Right hindlimb (tissue), 1 donor: ENCODE measurements at places on chromosomes 11 and 22.
A peak's percentile ranks its signal among the peaks of the same experiment; 100 is the strongest.

DNA sequence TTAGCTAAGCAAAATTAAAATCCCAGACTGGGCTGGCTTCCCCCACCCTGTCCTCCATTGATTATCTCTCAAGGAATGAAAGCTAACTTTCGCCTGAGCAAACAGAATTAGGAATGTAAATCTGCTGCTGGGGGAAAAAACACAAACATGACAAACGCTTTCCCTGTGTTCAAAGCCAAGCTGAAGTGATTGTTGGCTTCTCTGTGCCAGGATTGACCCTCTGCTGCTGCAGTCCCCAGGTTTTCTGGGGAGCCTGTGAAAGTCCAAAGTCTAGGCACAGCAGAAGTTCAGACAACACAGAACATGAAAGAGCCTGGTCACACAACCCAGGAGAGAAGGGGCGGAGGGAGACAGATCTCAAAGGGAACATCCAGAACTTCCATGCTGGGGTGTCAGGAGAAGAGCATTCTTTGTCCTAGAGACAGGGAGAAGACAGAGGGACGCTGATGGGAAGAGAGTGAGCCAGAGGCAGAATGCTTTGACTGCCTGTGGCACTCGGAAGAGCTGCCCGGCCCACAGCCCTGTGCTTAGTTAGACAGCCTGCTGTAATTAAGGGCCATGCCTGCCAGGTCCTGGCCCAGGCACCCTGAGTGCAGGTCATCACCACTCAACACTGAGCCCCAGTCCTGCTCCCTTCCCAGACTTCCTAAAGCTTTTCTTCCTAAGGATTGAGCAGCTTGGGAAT is 6.9 kb downstream of the PATZ1 start:
- no peak for DNase-seq

DNA sequence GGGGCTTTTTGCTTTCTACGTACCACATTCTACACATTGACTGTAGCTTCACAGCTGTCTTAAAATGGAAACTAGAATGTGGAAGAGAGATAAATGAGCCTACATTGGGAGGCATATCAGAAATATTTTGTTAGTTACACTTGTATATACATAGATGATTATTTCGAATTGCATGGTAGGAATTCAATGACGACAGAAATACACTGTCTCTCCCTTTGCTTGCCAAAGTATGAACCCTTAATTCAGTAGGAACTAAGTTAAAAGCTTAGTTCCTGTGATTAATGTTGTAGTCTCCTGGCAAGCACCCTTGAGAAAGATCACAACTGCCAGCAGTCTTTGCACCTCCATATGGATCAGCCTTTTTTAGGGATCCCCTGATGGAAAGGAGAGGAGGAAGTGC is 10.1 kb downstream of the C11orf87 start:
- DNase-seq: no peak

DNA sequence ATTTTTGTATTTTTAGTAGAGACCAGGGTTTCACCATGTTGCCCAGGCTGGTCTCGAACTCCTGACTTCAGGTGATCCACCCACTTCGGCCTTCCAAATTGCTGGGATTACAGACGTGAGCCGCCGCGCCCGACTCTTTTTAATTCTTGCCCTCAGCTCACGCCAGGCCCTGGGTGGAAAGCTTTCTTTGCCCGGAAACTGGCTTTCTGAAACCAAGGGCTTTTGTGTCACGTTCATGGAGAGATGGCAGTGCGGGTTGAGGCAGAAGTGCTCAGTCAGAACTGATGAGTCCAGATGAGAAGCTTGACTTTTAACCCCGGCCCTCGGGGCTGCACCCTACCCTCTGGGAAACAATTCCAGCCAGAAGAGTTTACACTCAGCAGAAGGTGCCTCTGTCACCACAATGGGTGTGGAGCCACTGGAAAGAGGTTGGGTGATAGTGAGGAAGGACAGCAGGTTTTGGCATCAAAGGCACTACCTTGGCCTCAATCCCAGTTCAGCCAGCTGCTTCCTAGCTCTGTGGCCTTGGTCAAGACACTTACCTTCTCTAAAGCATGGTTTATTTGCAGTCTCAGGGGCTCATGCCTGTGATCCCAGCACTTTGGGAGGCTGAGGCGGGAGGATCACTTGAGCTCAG is 890 bp upstream of the ARFGAP3 start:
- DNase-seq: no peak

GRCh38 chr11:128806506-128807261 is 60.4 kb downstream of the KCNJ1 start:
- no peak for DNase-seq

- no peak for DNase-seq
These were observed 21.1 kb upstream of the CSTF3 start for GRCh38 chr11:33182246-33182878.

DNA sequence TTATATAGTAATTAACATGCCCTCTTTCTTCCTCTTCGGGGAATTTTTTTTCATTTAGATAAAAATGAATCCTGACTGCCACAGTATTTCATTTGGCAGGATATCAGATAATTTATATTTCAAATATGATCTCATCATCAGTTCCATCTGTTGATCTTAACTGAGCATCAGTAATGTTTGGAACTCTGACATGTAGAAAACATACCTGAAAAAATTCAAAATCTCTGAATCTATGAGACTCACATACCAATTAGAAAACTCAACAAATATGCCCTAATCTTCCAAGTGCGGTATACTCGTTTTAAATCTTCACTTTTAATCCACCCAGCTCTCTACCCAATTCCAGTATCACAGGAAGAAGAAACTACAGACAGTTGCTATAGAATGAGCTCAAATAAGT is 161.9 kb downstream of the MSANTD4 start:
- no peak for DNase-seq

DNA sequence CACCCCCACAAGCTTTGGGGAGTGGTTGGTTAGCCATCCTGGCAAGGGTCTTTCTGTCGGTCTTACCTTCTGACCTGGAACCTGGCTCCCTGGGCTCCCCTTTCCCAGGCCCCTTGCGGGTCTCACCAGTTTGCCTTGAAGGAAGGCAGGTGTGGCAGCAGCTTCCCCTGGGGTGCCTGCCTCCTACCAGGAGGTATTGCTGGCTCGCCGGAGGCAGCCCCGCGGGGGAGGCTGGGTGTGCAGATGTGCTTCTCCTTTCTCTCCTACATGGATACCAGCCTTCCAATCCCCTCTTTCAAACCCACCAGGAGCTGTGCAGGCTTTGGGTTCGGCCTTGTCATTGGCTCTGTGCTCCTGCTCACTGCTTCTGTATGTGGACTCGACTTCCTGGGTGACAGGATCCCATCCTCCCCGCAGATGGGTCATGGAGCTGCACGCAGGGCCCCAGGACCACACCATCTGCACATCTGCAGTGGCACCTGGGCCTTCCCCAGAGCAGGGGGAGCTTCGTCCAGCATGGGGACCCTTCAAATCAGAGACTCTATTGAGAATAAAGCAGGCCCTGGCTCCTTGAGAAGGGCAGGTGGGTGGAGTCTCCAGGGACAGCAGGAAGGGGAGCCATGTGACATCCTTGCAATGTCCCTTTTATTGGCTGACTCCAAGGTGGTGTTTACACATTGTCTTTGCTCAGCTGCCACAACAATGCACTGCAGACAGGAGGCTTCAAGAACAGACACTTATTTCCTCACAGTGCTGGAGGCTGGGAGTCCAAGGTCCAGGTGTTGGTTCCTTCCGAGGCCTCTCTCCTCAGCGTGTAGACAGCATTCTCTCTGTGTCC is 592.0 kb downstream of the BRD1 start:
- no peak for DNase-seq

- DNase-seq: no peak
These were observed 41.6 kb upstream of the PAK1 start for GRCh38 chr11:77515483-77515882.

- no peak for DNase-seq
These were observed 79.7 kb downstream of the FBLN1 start for GRCh38 chr22:45582236-45582954.

- DNase-seq: no peak
These were observed 42.7 kb downstream of the RTL6 start for GRCh38 chr22:44455151-44455962.

DNA sequence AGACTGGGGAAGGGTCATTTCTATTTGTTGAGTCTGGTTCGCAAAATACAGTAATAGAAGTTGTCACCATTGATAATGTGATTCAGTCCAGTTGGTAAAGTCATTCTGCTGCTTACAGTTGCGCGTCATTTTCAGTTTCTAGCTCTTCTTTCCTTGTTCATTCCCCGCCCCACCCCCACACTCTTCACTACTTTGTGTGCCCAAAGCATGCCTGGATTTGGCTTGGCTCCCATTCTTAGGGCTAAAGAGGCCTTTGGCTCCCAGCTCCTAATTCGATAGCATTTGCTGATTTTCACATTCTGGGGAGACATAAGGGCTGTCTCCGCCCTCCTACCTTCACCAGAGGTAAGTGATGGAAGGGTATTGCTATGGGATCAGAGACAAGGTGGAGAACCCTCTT is 43.0 kb downstream of the CECR2 start:
- no peak for DNase-seq

GRCh38 chr22:45763236-45763624 is 91.6 kb downstream of the ATXN10 start:
- DNase-seq: no peak

GRCh38 chr22:19691721-19692341 is 22.5 kb upstream of the SEPTIN5 start:
- peak; percentile 78 for DNase-seq

DNA sequence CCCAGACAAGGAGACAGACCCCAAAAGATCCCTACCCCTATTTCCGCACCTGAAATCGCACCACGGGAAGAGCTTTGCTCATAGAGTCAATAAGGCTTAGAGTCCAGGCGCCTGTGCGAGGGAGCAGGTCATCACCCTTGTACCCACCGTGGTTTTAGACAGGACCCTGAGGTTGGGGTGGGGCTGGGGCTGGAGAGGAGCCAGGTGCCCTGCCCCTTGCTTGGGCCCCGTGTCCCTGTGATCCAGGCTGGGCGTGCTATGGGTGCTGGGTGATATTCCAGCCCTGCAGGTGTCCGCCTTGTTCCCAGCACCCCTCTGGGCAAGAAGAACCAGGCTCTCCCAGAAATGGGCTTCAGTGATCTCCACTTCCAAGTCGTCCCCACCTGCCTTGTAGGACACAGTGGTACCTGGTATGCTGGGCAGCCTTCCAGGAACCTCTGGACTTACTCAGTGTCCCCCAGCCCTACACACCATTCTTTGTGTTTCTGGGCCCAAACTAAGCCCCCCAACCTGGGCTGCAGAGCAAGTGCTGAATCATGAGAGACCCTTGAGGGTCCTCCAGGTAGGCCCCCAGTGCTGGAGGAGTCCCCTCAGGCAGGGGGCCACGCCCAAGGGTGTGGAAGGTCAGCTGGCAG is 4.5 kb downstream of the CD81 start:
- DNase-seq: peak; percentile 12

GRCh38 chr11:122108828-122109227 is 7.2 kb downstream of the BLID start:
- no peak for DNase-seq

GRCh38 chr11:66035653-66036333 is 9.5 kb upstream of the CATSPER1 start:
- no peak for DNase-seq

GRCh38 chr11:17250561-17251350 is 25.8 kb upstream of the NUCB2 start:
- no peak for DNase-seq

- DNase-seq: no peak
These were observed 103.8 kb upstream of the CHORDC1 start for GRCh38 chr11:90326647-90327046.

DNA sequence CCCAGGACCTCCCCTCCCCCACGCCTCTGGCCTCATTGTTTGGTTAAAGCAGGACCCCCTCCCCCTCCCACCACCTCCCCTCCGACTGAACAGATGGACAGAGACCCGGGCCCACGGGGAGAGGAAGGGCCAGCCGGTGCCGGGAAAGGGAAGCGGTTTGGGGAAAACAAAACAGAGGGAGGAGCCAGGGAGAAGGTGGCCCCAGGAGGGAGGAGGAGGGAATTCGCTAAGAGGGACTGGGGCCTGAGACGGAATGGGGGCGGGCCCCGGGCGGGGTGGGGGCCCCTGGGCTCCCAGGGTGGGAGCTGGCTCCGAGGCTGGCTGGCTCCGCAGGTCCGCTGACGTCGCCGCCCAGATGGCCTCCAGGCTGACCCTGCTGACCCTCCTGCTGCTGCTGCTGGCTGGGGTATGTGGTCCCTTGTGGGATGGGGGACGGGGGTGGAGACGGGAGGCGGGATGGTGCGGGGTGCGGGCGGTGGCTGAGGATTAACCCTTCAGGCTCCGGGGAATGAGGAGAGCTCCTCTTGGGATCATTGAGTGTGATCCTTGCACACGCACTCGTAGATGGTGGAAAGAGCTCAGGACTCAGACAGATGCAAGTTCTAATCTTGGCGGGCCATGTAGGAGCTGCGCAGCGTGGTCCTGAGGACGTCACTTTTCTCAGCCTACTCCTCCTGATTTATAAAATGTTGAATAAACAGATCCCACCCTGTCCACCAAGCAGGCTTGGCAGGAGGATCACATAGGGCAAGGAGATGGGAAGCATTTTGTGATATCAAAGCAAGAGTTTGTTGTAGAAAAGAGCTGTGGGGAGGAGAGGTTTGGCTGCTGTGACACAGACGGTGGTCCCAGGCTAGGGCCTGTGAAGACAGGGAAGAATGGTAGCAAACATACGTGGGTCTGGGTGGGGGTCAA is 688 bp downstream of the SERPING1 start:
- DNase-seq: peak; percentile 91

DNA sequence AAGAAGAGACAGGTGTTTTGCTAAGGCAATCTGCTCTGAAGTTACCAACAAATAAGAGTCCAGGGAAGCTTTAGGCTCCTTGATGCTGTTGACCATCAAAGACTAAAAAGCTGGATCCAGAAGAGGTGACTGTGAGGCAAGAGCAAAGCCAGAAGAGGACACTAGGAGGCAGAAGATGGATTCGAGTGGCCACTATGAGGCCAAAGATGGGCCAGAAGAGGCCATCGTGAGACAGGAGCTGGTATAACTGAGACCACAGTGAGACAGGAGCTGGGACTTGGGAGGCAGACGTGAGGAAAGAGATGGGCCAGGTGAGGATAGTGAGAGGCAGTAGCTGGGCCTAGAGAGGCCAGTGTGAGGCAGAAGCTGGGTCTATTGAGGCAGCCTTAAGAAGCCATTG is 37.7 kb downstream of the OR4C45 start:
- no peak for DNase-seq

DNA sequence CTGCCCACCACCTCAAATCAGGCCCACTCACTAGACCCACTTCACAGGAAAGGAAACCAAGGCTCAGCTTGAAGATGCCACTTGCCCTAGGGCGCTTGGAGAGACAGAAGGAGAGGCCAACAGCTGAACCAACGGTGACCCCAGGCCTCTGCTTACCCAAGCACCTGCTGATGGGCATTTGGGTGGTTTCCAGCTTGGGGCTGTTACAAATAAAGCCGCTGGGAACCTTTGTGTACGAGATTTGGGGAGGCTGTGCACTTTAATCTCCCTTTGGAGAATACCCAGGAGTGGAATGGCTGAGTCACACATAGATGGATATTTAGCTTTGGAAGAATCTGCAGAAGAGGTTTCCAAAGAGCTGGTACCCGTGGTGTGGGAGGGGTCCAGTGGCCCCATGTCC is 50.9 kb upstream of the LINC01488 start:
- DNase-seq: no peak

- no peak for DNase-seq
These were observed 4.5 kb downstream of the IFITM5 start for GRCh38 chr11:294780-295179.

GRCh38 chr11:86664930-86665329 is 7.5 kb downstream of the ME3 start:
- DNase-seq: no peak
